ENCODE measurements at places on chromosomes 1 and 21.

- DNase-seq, result peak; percentile 72
Observed at GRCh38 chr1:18922319-18922726, 20.0 kb upstream of the ALDH4A1 start.

DNA sequence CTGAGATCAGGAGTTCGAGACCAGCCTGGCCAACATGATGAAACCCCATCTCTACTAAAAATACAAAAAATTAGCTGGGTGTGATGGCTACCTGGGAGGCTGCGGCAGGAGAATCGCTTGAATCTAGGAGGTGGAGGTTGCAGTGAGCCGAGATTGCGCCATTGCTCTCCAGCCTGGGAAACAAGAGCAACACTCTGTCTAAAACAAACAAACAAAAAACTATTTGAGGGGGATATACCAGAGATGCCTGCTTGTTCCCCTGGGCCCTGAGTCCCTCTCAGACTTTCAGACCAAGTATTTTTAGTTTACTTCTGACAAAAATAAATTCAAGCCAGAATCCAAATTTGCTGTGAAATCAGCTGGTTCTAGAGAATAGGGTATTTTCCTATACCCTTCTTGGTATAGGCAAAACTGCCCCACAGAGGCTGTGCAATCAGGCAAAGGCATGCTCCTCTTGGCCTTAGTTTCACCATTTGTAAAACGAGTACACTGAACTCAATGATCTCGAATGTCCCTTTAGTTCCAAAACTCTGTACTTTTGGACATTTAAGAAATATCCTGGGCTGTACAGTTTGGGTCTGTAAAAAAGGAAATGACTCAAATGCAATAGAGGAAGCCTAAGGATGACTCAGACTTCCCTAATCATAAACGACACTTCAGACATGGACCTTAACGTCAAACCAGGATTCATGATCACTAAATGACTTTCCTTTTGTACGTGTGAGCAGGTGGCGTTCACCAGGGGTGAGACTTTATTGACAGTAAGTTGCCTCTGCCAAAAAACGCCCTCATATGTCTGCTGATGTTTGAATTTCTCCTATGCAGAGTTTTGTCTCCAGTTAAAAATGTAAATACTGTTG lies 16.1 kb downstream of the ENSA start:
- DNase-seq, result no peak

GRCh38 chr1:54167422-54168139 lies 14.8 kb upstream of the CDCP2 start:
- no peak for DNase-seq

DNA sequence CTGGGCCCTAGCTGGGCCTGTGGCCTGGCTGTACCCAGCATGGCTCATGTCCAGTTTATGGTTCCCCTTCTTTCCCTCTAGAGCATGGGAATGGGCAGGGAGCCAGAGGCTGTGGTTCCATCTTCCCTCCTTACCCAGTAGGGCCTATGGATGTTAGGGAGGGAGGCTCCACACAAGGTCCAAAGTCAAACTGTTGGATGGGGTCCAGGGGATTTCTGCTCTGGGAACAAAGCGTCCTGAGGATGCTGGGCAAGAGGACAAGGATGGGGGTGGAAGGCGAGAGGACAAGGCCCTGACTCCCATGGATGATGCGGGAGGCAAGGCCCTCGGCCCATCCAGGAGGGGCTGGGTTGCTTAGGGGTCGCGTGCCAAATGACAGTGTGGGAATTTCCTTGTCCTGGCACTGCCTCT lies 17.3 kb downstream of the CSF1 start:
- no peak for DNase-seq

- DNase-seq, result no peak
Observed at GRCh38 chr1:201421041-201421440, 489 bp downstream of the TNNI1 start.

DNA sequence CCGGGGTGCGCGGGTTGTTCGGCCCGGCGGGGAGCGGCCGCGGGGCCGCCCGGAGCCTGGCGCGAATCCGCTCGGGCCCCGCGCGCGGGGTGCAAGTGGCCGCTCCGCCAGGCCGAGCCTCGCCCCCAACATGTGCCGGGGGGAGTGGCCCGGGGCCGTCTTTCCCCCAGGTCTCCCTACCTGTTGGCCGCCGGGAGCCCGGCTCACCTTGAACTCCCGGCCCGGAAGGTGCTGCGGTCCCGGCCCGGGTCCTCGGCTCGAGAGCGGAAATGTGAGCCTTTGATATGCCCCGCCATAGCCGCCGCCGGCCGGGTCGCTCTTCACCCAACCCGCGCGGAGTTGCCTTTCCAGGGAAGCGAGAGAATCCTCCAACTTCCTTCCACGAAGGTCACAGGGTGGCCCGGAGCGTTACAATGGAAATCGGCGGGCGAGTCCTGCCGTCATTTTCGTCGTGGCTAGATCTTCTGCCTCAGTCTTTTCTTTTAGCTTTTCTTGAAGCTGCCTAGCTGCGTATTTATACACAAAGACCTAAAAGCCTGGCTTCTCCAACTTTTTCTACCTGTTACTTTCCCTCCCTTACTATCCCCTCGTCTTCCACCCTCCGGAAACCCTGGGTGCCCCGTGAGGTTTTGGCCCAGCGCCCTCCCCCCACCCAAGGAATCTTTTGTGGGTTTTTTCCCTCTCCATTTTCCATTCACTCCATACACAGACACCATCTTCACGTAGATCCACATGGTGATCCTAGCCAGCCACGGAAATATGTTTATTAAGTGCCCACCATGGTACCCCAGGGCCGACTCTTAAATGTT lies 867 bp downstream of the PTGFRN start:
- peak; percentile 81 for DNase-seq

DNA sequence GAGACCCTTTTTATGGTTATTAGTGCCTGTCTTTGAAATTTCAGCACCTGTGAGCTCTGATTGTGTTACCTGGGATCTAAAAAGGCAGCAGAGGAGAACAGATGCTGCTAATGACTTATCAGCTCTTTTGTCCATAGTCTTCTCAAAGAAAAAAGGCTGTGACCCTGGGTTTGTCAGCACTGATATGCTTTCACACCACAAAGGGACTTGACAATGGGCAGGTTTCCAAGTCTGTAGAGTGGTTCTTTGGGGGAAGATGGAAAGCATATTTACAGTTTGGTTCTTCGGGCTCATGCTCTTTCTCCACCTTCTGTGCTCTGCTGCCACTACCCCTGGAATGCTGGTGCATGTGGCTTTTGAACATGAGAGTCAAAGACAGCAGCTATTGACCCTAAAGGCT lies 32.0 kb downstream of the DNAJC6 start:
- DNase-seq, result no peak

GRCh38 chr21:35386491-35387079 lies 337.5 kb upstream of the RUNX1 start:
- no peak for DNase-seq

DNA sequence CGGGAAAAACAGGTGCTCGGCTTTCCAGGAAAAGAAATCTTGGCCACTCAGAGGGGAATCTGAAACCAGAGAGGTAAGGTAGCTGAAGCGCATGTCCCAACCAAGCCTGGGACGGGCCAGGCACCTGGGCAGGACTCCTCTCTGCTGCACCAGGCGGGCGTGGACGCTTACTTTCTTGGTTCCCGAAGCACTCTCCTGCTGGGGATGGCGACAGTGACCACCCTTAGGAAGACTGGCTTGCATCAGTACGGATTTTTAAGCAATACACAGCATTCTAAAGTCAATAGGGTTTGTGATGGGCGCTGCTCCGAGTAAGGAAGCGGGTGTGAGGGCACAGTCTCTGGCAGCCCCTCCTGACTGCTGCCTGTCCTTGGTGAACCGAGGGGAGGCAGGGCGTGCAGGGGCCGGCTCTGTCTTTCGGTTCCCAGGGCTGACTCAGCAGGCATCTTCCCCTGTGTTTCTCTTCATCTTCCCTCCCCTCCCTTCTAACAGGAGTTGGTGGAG lies 74.9 kb upstream of the ANGPTL1 start:
- DNase-seq, result no peak

DNA sequence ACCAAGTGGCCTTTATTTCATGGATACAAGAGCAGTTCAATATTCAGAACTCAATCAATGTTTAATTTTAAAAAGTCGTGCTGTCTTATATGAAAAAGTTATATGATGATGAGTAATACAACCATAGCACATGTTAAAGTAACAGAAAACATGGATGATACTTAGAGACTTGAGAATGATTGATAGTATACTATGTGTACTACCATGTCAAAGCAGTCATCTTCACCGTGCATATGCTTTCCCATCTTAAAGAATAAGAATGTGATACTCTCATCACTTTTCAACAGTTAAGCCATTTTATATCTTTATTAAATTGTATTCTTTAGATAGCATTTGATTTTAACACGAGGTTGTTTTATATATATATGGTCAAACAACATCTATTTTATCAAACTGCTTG lies 535.9 kb upstream of the ADAMTS5 start:
- no peak for DNase-seq

GRCh38 chr1:211910913-211911485 lies 80.4 kb upstream of the LPGAT1 start:
- no peak for DNase-seq

DNA sequence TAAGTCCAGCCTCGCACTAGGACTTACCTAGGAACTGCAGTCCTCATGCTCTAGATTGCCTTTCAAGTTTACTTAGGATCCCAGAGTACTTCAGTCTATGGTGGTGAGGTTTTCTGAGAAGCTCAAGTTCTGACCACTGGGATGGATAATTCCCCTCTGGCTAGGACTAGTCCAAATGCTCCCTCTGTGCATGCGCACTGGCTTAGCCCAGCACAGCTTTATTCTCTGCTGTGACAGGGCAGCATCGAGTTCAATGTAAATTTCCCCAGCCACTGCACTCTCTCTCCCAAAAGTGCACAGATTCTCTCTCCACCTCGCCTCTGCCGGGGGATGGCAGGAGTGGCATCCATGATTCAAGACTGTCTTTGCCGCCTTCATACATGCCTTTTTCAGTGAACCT lies 241.6 kb downstream of the ZNF326 start:
- no peak for DNase-seq

GRCh38 chr1:24085546-24085945 lies 26.4 kb downstream of the MYOM3 start:
- no peak for DNase-seq

- DNase-seq, result no peak
Observed at GRCh38 chr1:204560590-204561150, 44.5 kb downstream of the MDM4 start.

GRCh38 chr1:58551186-58552140 lies 4.9 kb upstream of the OMA1 start:
- DNase-seq, result no peak

- no peak for DNase-seq
Observed at GRCh38 chr1:37724575-37724974, 32.3 kb downstream of the CDCA8 start.

- peak; percentile 79 for DNase-seq
Observed at GRCh38 chr1:230067419-230067870, 407 bp downstream of the GALNT2 start.

GRCh38 chr1:231612393-231613089 lies 14.0 kb upstream of the DISC1 start:
- no peak for DNase-seq

DNA sequence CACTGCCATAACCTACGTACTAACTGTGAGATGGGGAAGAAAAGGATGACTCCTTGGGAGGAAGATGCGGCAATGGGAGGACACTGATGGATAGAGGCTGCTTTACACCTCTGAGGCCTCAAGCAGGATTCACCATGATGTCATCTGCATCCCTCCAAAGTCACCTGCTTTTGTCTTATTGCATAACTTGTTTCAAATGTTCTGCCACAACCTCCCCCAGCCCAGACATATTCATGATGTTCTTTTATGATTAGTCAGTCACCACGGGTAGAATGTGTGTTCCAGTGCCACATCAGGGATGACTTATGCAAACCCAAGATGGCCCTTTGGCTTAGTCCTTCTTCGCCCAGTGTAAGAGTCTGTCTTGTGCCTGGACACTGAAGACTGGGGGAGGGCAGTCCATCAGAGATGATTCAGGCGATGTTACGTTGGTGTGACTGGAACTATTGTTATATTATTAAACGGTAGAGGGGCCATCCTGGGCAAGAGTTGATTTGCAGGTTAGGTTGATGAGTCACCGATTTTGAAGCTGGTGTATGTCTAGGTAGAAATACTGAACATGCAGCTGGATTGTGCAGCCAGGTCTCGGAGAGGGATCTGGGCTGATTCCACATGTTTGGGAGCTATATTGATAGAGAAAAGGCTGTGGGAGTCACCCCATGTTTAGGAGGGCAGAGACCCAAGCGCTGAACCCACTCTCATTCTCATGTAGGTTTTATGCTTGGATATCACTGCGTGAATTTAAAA lies 32.6 kb downstream of the RYR2 start:
- no peak for DNase-seq

DNA sequence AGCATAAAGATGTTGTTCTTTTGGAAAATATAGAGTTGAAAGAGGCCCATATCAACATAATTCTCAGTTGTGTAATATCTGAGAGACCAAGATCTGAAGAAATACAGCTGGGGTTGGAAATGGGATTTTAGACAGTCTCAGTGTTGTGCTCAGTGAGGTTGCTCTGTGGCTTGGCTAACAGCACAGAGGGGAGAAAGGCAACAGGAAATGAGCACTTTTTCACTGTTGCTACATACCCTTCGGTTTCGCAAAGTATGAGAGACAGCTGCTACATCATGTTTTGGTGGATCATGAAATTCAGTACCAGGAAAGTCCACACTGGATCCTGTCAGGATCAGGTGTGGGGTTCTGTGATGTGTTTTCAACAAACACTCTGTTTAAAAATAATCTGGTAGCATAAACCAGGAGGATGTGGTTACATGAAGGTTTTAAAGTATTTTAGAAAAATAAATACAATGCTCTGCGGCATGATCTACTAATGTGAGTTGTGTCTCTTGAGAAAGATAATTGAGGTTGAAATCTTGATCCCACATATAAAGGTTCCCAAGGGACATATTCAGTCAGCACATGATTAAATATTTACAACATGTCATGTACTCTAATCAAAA lies 7.0 kb upstream of the GPR88 start:
- no peak for DNase-seq

GRCh38 chr1:165600793-165601192 lies 30.2 kb upstream of the MGST3 start:
- no peak for DNase-seq

DNA sequence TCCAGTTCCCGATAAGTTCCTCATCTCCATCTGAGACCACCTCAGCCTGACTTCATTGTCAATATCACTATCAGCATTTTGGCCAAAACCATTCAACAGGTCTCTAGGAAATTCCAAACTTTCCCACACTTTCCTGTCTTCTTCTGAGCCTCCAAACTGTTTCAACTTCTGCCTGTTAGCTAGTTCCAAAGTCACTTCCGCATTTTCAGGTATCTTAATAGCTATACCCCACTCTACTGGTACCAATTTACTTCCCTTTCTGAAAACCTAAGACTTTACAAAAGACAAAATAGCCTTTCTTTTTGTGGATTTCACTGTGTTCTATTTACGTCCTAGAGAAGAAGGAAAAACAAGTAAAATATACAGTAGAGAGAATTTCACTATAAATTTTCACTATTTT lies 147.0 kb upstream of the FMN2 start:
- DNase-seq, result no peak

- no peak for DNase-seq
Observed at GRCh38 chr1:30161953-30162352, 561.4 kb downstream of the MATN1 start.

DNA sequence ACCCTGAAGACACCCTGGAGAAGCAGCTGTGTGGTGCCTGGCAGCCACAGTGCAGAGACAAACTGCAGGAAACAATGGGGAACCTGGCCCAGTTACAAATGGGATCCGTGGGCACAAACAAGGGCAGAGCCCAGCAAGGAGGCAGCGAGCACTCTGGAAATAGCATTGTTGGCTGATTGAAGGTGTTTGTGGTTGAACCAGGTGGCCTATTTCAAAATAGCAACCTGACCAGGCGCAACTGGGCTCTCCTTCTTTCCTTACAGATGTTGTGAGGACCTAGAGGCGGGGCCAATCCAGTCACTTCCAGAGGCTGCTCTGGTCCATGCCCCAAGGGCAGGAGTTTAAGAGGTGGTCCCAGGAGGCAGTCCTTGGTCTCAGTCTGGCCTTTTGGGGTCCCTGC lies 21.7 kb upstream of the ZBTB21 start:
- DNase-seq, result no peak
